ENCODE measurements at places on chromosomes 12 and 14.

DNA sequence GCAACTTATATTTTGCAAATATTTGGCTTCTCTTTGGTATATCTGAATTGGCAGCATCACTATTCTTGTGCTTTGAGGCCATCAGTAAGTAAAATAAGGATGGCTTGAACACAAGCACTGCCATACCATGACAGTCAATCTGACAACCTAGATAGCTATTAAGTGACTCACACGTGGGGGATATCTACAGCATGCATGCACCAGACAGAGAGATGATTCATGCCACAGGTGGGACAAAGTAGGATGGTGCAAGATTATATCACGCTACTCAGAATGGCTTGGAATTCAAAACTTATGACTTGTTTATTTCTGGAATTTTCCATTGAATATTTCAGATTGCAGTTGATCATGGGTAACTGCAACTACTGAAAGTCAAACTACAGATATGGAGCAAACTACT, 675.6 kb upstream of the MDGA2 start:
- no peak for DNase-seq

DNA sequence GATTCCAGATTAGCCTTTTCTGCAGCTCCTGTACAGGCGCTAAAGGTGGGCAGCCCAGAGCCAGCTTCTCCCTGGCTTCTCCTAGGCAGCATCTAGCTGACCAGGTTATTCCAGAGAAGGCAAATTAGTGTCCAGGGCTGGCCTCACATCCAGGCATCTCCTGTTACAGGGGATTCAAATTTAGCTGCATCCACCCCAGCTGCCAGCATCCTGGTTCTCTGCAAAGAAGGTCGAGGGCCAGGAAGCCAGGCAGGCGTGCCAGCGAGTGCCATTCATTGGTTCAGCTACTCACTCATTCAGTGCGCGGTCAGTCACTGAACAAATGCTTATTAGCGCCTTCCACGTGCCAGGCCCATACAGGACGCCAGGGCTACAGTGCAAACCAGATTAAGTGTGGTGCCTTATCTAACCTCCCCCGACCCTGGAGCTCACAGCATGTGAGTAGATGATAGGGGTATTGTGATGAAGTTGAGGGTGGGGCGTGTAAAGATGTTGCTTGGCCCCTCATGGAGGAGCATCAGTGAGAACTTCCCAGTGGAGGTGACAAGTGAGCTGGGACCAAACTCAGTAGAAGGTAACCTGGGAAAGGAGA, 15.7 kb upstream of the FAM222A start:
- DNase-seq, result no peak

- no peak for DNase-seq
These were observed 38.7 kb downstream of the ADGRD1 start for GRCh38 chr12:130992448-130992847.

GRCh38 chr14:101721951-101722661, 39.4 kb upstream of the PPP2R5C start:
- DNase-seq, result peak; percentile 8

GRCh38 chr14:93884950-93885349, 42.2 kb upstream of the FAM181A start:
- no peak for DNase-seq

- DNase-seq, result no peak
These were observed 28.7 kb upstream of the OR4E1 start for GRCh38 chr14:21702316-21702715.

DNA sequence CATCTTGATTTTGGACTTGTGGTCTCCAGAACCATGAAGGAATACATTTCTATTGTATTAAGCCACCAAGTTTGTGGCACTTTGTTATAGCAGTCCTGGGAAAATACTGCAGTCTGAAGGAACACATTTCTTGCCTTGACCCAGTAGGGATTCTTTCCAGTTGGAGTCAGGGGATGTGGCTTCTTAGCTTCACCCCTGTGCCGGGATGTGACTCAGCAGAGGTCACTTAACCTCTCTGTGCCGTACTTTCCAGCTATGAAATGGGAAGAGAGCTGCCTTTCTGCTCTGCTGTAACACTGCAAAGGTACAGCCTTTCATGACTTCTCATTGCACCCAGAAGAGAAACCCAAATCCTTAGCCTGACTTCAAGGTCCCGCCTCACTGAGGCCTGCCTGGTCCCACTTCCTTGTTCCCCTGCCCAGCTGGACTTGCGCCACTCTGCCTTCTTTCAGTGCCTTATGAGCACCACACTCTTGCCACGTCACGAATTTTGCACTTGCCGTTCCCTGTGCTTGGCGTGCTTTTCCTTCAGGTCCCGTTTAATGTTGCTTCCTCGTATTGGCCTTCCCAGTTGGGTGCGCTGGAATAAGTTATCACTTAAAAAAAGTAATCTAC, 24.2 kb downstream of the CHST11 start:
- DNase-seq, result no peak

DNA sequence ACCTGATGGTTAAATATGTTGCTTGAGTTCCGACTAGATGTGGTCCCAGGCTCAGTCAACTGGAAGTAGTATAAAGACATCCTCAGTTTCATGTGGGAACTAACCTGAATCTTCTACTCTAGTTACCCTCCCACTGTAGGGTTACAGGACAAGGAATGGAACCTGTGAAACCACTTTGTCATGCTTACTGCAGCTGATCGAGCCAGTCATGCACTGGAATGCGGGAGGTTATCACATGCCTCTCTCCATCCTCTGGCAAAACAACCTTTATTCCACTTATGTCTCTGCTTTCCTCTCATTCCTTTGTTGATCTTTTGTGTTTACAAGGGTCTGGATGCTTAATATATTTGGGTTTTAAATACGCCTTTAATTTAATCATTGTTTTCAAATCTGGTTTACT, 111.9 kb upstream of the DDHD1 start:
- DNase-seq, result no peak

GRCh38 chr12:51322452-51322851, 1.5 kb downstream of the BIN2 start:
- no peak for DNase-seq

DNA sequence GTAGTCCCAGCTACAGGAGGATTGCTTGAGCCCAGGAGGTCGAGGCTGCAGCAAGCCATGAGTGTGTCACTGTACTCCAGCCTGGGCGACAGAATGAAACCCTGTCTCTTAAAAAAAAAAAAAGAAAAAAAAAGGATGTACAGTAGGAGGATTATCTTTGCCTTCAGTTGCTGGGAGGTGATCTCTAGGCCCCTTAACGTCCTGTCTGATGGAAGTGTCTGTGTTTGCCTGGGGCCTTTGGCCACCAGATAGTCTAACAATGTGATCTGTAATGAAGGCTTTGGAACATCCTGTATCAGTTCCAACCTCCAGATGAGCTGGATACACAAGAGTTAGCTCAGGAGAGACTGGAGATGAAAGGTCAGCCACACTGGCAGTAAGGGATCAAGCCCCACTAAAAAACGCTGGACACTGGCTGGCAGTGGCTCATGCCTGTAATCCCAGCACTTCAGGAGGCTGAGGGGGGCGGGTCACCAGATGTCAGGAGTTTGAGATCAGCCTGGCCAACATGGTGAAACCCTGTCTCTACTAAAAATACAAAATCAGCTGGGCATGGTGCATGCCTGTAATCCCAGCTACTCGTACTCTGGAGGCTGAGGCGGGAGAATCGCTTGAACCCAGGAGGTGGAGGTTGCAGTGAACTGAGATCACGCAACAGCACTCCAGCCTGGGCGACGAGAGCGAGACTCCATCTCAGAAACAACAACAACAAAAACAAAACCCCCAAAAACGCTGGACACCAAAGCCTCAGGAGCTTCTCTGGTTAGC, 19.0 kb upstream of the HNF1A start:
- DNase-seq, result no peak

GRCh38 chr14:58367296-58367695, 28.4 kb upstream of the TOMM20L start:
- DNase-seq, result no peak

- peak; percentile 64 for DNase-seq
These were observed 1.0 kb upstream of the ERC1 start for GRCh38 chr12:989751-990660.

- no peak for DNase-seq
These were observed 57.0 kb upstream of the PNMA1 start for GRCh38 chr14:73770977-73771847.

DNA sequence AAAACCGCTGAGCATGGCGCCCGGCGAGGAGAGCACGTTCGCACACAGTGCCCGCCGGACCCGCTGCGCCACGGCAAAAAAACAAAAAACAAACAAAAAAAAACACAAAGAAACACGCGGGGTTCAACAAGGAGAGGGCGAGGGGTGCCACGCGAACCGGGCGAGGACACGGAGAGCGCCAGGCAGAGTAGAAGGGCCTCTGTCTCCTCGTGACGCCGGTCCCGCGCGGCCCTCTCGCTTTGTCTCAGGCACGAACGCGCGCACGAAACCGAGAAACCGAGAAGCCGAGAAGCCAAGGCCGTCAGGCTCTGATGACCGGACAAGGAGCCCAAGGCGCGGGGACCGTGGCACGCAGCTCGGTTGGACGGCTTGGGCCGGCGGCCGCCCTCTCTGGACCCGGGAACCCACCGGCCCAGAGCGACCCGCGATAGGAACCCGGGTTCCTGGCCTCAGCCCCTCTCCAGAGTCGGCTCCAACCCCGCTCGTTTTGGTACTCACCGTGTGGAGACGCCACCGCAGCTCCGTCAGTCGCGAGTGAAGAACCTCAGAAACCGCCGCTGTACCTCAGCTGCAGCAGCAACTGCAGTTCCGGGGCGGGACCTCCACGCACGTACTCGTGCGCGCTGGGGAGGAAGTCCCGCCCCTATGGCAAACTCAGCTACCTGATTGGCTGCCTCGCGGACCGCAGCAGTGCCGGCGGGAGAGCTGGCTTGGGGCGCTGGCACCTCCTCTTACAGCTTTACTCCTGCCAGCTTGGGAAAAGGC, at the start of the genes DDX24 and IFI27L1:
Gene DDX24, minus strand, starts transcription at position 582 of the 765 bp plus-strand sequence. CDS start 1,460 bp downstream, outside the sequence.
Gene IFI27L1, plus strand, starts transcription at position 690 of the 765 bp plus-strand sequence. CDS start 15,628 bp downstream, outside the sequence.
- DNase-seq, result peak; percentile 99

DNA sequence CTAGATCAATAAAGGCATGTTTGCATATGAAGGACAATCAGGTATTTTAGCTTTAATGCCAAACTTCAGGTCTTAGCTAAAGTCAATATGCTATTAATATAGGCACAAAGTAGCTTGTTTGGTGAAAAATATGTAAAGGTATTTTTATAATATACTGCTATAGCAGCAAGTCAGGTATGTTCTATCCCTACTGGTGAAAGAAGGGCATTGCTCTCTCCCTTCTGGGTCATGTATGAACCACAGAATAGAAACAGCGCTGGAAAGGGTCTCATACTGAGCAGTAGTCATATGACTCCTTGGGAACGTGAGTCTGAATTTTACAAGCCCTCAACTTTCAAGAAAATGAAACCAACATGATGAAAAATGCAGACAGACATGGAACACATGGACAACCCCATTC, 314.6 kb downstream of the GRIN2B start:
- DNase-seq, result no peak

- DNase-seq, result peak; percentile 90
These were observed 91.4 kb downstream of the SETD3 start for GRCh38 chr14:99389174-99389826.

DNA sequence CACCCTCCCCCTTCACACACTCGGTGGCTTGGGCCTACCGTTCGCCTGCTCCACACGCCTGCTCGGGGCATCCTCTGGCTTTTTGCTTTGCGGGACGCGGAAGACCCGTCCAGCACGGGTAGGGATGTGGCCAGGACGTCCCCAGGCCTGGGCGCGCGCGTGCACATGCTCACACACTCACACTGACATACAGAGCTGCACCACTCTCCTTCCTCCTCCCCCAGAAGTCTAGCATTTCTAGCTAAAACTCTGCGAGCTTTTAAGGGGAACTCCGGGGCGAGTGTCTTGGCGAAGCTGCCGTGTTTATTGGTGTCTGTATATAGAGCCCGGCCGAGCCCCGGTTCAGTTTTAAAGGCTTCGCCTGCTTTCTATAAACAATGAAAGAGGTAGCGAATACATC, 5.0 kb downstream of the TBX5 start:
- no peak for DNase-seq

DNA sequence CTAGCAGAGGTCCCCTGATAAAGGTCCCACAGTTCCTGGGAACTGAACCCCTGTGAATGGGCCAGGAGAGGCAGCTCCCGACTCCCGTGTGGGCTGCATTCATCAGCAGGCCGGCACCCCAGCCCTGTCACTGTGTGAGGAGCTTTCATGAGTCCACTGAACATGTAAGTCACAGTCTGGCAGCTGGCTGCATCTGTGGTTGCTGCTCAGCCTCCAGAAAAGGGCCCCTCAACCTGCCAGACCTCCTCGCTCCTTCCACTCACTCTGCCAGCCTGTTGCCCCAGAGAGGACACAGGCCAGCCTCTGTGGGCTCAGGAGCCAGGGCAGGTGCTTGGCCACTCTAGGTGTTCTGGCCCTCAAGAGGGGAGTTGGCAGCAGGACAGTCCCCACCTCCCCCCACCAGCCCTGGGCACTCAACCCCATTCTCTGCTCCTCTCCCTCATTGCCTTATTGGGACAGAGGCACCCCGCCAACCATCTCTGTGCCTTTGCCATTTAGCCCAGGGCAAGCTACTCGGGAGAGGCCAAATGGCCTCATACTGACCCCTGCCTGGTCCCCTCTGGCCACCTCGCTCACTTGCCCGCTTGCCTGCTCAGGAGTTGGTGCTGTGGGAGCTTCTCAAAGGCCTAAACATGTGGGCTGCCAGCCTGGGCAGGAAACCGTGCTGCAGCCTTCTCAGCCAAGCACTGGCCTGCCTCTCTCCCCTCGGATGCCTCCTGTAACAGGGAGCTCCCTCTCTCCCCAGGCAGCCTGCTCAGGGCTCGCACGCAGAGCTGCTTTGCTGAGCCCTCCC, 1.9 kb downstream of the RTL1 start:
- DNase-seq, result no peak

All from D341Med (cell line).